ENCODE measurements at places on chromosomes 4 and X.

DNA sequence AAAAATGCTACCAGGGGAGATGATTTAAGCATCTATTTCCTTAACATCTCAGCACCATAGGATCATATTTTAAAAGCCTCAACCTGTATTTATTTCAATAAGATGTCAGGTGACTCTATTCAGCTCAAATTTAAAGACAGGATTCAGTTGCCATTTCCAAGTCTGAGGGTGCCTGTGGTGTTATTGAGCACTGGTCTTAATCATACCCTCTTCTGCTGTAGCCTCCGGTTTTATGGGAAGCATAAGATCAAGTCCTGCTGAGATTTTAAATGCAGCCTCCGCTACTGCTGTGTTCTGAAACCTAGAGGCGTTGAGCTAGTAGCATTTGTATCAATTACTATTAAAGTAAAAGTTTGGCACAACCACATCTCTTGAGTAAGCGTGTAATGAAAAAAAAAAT is 185.7 kb upstream of the NWD2 start:
- no peak for DNase-seq

DNA sequence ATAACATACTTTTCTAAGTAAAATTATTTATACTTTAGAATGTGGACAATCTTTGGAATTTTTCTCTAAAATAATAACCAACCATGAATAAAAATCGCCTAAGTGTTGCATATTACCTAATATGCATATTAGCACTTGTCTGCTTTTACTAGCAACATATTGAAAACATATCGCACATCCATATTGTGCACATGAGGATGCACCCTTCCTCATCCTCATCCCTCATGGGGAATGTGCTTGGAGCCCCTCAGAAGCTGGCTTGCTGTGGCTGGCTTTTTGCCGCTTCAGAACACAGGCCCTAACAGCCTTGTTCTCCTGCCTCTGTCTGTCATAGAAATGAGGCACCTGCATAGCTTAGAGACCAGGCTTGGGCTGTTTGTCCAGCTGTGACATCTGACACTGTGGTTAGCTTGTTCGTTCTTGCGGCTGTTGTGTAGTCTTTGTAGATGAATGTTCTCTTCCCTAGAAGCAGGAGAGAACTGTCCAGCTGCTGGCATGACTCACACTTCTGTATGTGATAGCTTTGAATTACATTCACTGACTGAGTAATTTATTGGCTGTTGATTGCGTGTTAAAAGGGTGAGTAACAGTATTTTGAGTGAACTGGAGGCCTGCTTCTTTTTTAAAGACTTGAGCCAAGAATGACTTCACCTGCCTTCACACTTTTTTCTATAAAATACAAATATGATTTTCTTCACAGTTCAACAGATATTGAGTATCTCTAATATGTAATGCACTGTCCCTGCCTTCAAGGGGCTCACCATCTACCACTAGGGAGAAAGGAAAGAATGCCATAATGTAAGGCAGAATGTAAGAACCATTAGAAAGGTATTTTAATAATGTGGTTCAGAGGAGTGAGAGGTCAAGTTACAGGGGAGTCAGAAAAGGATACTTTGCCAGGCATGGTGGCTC is 81.9 kb downstream of the HMGB2 start:
- no peak for DNase-seq

GRCh38 chr4:74293558-74293957 is 14.7 kb upstream of the EPGN start:
- DNase-seq = no peak

- DNase-seq = no peak
Measured at GRCh38 chrX:32170481-32170880, 1040.9 kb downstream of the DMD start.

- no peak for DNase-seq
Measured at GRCh38 chr4:30726090-30726675, 6.0 kb downstream of the PCDH7 start.

GRCh38 chr4:87516683-87517082 is 12.5 kb downstream of the SPARCL1 start:
- no peak for DNase-seq

DNA sequence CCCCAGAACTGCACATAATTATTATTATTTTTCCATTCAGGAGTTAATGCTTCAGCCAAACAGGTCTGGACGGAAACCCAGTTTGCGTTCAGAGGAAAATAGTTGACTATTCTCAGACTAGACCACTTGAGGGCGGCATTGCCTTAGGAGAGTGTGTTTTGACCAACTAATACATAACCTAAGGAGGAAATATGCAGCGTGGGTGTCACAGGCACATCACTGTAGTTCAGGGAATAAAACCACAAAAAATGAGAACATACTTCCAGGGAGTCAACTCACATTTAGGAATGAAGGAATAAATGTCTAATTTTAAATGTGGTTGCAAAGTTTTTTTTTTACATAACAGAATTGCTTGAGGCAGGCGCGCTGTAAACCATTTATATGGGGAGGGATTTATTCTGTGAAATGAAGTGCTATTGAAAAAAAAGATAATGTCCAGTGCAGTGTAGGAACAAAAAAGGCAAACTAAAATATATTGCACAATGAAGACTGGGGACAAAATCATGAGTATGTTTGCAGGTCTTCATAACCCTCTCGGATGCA is 93.3 kb downstream of the SYNPO2 start:
- DNase-seq = peak; percentile 53

DNA sequence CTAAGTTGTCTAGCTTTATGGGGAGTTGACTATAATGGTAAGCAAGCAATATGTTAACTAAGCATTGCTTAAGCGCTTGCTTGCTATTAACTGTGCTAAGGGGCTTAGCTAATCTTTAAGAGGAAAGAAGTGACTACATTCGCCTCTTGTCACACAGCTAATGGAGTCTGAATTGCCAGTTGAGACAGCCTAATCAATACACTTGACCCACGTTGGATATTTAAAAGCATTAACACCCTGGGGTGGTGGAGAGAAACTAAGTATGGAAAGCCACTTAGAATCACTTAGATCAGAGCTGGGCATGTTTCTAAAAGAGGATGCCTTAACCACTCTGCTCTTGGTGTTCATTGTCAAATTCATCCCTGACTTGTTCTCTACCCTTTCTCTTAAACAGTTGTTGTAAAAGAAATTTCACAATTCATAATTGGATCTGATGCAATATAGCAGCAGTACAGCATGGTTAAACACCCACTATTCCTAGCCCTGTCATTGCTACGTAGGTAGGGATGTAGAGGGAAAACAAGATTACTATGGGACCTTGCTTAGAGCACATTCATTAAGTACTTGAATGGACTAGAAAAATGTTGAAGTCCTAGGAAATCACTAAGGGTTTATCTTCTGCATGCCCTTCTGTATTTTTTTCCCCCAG is 3.5 kb downstream of the ZAR1 start:
- no peak for DNase-seq

DNA sequence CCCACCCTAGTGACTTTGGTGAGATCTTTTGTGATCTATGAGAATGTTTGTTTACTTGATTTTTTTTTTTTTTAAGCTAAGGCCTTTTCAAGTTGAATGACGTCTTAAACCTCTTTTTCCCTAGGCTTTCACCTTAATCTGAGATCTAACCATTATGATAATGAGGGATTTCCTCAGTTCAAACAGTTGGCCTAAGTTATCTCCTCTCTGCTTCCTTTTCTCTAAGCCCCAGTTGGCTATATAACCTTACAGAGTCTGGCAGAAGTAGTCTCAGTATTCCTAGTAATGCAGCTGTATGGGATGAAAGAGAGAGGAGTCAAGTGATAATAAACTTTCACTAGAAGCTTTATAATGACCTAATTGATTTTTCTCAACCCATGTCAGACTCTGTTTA is 99.0 kb downstream of the STIM2 start:
- no peak for DNase-seq

GRCh38 chr4:1315836-1316536 is 26.3 kb downstream of the MAEA start:
- no peak for DNase-seq

DNA sequence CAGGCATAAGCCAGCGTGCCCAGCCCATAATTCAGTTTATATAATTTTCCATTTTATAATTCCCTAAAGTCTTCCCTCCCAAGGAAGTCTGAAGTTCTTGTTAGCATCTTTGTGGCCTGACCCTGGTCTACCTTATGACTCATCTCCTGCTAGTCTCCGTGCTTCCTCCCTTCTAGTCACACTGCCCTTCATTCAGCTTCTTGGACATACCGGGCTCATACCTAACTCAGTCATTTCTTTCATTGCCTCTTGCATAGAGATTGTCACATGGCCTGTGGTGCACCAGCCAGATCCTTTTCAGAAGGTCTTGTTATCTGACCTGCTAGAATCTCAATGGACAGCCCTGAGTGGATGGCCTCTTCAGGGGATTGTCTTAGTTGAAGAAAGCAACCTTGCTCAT is 22.8 kb upstream of the MAML3 start:
- DNase-seq = no peak

GRCh38 chr4:88043001-88043400 is 35.6 kb downstream of the PKD2 start:
- DNase-seq = no peak

DNA sequence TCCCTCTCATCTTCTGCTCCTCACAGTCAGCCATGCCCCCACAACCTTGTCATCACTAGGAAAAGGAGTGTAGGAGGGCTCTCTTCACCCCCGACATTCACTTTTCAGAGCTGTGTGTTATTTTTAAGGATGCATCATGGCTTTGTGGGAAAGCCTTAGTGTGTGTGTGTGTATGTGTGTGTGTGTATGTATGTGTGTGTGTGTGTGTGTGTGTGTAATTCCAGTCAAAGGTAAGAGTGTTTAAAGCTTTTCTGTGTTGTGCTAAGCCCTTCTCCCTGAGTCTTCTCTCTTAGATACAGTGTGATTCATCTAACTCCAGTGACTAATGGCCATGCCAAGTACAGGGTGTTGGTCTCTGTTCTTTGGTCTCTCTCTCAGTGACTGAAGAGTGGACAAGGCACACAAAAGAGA is 76.6 kb downstream of the CHIC2 start:
- no peak for DNase-seq

GRCh38 chr4:40292313-40292759 is 42.8 kb upstream of the CHRNA9 start:
- DNase-seq = no peak

DNA sequence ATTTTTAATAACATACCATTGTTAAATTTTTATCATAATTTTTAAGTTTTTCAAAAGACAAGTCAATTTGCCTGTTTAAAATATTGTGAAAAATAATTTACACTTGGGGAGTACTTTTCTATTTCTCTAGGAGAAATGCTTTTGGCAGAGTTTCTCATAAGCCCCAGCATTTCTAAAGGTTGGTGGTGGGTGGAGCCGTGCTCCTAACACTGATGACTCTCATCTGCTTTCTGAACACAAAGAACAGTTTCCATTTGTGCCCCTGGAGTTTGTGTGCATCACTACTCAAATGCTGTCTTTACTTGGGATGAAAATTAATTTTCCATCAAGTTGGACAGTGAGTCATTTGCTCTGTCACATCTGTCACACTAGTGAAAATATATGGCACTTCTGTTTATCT is 57.6 kb downstream of the TNIP2 start:
- DNase-seq = no peak

DNA sequence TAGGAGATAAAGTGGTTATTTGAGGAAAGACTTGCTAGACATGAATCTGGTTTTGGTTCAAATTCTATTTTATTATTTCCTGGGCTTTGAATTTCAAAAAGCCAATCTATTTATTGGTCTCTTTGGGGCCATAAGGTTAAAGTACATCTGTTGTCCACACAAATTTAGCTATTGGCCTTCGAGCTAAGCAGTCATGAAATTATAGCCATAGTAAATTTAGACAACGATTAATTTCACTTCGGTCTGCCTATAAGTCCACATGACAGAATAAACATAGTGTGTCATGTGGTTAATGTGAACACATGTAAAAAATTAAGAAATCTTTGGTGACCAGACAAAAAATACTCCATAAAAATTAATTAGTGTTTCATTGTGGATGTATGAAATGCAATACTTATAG is 161.9 kb downstream of the PALLD start:
- no peak for DNase-seq

- no peak for DNase-seq
Measured at GRCh38 chrX:110153896-110154295, 151.0 kb downstream of the TMEM164 start.

- DNase-seq = no peak
Measured at GRCh38 chr4:167774646-167775045, 317.7 kb upstream of the ANXA10 start.

GRCh38 chr4:67141586-67141985 is 403.7 kb downstream of the CENPC start:
- no peak for DNase-seq

DNA sequence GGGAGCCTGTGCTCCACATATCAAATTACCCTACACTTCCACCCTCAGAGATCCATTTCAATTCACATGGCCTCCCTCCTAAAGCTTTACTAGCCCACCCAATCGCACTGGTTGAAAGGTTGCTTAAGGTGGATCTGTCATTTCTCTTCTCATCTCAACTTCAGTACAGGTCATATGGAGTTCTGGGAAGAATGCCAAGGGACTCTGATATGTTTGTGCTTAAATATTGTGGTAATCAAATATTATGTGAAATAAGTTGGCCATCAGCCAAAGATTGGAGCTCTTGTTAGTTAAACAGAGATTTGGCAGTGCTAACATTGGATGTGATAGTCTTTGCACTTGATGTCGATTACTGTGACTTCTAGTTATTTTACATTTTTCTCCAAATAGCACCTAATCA is 20.5 kb downstream of the SEPTIN6 start:
- DNase-seq = no peak

DNA sequence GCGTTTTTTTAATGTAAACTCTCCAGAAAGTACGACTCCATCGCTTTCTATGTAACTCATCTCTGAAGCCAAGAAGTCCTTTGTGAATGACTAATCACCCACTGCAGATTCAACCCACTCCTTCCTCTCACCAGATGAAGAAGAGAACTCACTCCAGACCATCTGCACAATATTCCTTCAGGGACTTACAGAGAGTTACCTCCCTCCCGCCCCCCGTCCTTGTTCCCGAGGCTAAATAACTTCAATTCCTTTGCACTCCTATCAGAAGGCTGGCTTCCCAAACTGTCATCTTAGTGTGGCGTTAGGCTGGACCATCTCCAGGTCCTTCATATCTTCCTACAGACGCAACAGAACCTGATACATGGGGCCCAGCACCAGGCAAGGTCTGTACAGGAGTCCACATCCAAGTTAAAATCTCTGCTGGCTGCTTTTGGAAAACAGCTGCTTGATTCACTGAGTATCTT is 82.4 kb downstream of the AFAP1 start:
- DNase-seq = no peak
